A673 (cell line): ENCODE measurements at places on chromosomes 5 and 9. TPM values are rescaled to one million over a fixed set of nuclear protein-coding genes. Genes with fewer than 3 reads are reported as not detected.
A peak's percentile ranks its signal among the peaks of the same experiment; 100 is the strongest.

- DNase-seq: no peak
- no peak overlapping the region for H3K27ac ChIP-seq
- H3K4me1 ChIP-seq: no peaks in the 10 kb centered on the region
- no peak overlapping the region for H3K4me3 ChIP-seq
These were observed 219.0 kb upstream of the PIK3R1 start for GRCh38 chr5:67996596-67996995.

GRCh38 chr5:88226881-88227450 is 41.7 kb downstream of the TMEM161B start:
- H3K4me1 ChIP-seq: no peaks in the 10 kb centered on the region
- H3K36me3 ChIP-seq: no peaks in the 10 kb centered on the region
- H3K27me3 ChIP-seq: no peaks in the 10 kb centered on the region
- no peak overlapping the region for H3K4me3 ChIP-seq
- DNase-seq: no peak

DNA sequence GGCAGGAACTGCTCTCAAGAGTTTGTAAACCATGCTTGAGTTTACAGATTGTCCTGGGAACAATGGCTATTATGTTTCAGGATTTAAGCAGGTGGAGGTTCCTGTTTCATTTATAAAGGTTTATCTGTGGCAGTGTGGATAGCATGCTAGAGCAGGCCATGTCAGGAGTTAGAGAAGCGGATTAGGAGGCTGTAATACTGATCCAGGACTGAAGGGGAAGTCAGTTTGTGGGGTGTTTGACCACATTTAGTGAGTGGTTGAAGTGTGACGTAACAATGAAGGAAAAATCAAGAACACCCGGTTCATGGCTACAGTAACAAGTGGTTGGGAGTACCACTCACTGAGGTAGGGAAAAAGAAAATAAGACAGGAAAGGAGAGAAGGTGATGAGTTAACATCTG is 299.0 kb downstream of the TLR4 start:
- no peaks in the 10 kb centered on the region for H3K4me1 ChIP-seq
- no peak overlapping the region for H3K4me3 ChIP-seq
- DNase-seq: no peak

DNA sequence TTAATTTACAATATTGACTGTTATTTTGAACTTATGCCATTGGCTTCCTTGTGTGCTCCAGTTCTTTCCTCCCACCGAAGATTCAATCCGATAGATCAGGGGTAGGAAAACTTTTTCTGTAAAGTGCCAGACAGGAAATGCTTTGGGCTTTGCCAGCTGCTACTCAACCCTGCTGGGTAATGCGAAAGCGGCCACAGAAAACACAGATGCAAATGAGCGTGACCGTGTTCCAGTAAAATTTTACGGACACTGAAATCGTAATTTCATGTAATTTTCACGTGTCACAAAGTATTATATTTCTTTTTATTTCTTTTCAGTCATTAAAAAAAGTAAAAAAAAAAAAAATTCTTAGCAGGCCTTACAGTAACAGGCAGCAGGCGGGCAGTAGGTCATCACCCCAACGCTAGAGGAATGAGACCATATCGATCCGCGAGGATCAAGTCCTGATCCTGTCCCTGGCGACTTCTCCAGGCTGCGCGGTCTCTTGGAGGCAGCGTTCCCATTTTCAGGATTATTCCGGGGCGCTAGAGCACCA is 599 bp downstream of the NMRK1 start:
- H3K4me1 ChIP-seq: peaks cover 7% of the 10 kb centered on the region
- DNase-seq: peak; percentile 63
- peak overlapping the region; percentile 61 for H3K27ac ChIP-seq
- peak overlapping the region; percentile 81 for H3K4me3 ChIP-seq

The PLEKHG4B gene
- 0.28 and 0.33 TPM in 2 replicates for total RNA-seq

- peaks cover 4% of the 10 kb centered on the region for H3K4me1 ChIP-seq
- H3K27me3 ChIP-seq: no peaks in the 10 kb centered on the region
- DNase-seq: no peak
- H3K4me3 ChIP-seq: no peak overlapping the region
These were observed 189.4 kb downstream of the NXNL2 start for GRCh38 chr9:88724331-88724730.

The HRH2 gene
- total RNA-seq: 0.09 TPM in 1 of 2 replicates, not detected in the other
